Stimulated activated CD8-positive, alpha-beta memory T cell treated with anti-CD3 and anti-CD28 coated beads, Interleukin-2, amount 100 ng/mL, for 1 hour (primary cell): ENCODE measurements at places on chromosomes 16 and 17.
A peak's percentile ranks its signal among the peaks of the same experiment; 100 is the strongest.

DNA sequence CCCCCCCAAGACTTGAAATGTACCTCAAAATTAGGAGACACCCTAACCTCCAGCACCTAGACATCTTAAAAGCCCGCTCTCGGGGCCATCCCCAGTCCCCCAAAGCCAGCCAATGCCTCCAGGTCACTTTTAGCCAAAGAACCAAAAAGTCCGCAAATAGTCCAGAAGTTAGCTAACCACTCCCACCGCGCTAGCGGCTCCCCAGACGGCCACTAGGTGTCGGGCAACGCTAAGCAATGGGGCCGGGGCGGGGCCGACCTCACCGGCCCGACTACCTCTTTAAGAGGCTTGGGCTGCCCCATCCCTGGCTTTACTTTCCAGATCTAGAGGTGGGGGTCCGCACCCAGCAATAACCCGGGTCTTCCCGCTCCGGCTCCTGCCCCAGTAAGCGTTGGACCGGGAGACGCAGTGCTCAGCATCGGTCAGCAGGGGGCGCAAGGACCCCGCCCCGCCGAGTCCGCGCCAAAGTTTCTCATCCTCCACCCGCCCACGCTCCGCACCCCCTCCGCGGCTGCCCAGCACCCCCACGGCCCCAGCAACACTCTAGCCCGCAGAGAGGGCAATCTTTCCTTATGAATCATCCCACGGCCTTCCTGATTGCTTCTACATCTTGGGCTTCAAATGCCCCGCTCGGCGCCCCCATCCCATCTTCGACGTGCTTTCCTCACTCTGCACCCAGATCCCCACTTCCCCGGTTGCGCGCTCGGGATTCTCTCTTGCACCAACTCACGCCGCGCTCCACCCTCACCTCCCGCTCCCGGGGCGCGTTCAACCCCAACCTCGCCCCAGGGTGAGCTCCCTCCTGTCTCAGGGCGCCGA, 765 bp downstream of the COL1A1 start:
- DNase-seq: peak; percentile 44

DNA sequence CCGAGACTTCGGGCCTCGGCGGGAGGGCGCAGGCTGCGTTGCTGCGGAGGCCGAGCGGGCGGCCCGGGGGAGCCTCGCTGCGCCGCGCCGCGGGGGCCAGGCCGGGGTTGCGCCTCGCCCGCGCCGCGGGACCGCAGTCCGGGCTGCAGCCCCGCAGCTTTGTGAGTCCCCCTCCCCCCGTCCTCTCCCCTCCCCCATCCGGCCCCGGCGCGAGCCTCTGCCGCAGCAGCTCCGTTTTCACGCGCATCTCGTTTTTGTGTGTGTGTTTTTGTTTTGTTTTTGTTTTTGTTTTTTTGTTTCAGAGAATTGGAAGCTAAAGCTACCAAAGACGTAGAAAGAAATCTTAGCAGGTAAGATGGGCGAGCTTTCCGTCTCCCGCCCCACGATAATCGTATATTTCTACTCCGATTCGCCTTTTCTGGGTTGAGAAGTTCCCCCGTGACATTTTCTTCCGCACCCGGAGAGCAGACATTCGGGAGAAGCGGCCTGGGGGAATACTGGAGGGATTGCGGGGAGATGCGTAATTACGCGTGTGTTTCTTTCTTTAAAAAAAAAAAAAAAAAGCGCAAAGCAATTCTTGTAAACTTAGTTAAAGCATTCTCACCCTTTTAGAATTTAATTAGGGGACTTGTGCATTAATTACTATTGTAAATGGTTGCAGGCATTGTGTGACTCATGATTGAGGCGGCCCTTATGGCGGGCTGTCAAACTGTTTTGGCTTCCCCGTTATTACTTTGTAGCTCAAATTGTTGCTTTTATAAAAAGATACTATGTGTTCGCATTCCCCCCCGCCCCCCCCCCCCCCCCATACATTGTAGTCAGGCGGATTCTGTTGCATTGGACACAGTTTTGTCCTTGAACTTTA, 732 bp downstream of the TNRC6A start:
- DNase-seq: no peak

- no peak for DNase-seq
Observed at GRCh38 chr17:27466376-27466742, 10.1 kb downstream of the KSR1 start.

GRCh38 chr17:70929226-70929625, 759.9 kb downstream of the KCNJ2 start:
- DNase-seq: no peak

DNA sequence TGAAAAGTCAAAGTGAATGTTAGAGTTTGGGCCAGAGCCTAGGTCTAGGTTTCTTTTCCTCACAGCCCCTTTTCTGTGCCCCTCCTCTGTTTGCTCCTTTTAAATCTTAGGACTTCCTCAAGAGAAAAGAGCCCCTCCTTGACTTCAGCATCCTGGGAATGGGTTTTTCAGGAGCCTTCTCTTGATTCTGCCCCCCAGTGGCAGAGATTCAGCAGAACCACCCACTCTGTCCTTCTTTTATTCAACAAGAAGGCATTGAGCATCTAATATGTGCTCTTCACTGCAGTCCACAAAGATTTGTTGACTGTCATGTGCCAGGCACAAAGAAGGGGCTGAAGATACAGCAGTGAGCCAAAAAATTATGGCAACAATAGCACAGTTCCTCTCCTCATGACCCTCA, 270.8 kb upstream of the CDH5 start:
- DNase-seq: no peak

- DNase-seq: peak; percentile 78
Observed at GRCh38 chr17:18363101-18364049, at the start of gene SHMT1. Gene SHMT1 (minus strand): TSS chr17:18363550. CDS start chr17:18355981, 7,569 bp downstream.

DNA sequence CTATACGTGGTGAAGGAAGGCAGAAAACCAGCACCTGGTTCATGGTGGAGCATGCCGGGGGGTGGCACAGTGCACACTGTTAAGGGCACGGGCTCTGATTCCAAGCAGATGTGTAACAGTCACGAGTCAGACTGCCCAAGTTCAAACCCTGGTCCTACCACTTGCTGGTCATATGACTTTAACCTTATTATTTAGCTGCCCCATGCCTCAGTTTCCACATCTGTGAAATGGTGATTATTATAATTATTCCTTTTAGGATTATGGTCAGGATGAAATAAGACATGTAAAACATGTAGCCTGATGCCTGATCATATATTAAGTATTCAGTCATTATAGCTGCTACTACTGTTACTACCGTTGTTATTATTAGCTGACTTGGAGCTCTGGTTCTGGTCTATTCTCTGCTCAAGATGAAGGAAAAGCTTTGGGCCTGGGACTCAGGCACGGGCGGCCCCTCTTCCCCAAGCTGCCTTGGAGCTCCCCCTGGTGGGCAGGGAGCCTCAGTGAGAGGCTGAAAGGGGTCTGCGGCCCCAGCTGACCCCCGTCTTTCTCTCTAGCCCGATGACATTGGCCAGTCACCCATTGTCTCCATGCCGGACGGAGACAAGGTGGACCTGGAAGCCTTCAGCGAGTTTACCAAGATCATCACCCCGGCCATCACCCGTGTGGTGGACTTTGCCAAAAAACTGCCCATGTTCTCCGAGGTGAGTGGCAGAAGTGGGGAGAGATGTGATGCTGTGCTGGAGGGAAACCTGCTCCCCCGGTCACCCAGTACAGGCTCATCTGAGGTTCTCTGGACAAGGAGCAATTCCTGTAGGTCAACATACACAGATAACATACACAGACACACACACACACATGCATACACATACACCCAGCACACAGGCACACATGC, 14.0 kb downstream of the NR1D1 start:
- no peak for DNase-seq

- DNase-seq: no peak
Observed at GRCh38 chr17:57107498-57108101, 22.6 kb downstream of the AKAP1 start.

GRCh38 chr17:66843627-66844026, 8.7 kb downstream of the CACNG5 start:
- no peak for DNase-seq

- no peak for DNase-seq
Observed at GRCh38 chr17:74601944-74602572, 10.0 kb upstream of the CD300LD start.

DNA sequence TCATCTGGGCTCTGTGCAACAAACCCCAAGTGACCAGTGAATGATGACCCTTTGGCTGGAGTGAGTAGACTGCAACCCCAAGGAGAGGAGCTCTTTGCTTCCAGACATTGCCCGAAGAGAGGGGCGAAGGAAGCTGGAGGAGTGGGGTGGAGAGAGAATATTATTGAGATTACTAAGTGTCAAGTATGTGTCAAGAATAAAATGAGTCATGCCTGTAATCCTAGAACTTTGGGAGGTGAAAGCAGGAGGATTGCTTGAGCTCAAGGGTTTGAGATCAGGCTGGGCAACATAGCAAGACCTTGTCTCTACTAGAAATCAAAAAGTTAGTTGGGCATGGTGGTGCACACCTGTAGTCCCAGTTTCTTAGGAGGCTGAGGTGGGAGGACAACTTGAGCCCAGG, 142.0 kb upstream of the CCL2 start:
- DNase-seq: no peak

- no peak for DNase-seq
Observed at GRCh38 chr16:47861999-47862398, 293.8 kb downstream of the ABCC12 start.

DNA sequence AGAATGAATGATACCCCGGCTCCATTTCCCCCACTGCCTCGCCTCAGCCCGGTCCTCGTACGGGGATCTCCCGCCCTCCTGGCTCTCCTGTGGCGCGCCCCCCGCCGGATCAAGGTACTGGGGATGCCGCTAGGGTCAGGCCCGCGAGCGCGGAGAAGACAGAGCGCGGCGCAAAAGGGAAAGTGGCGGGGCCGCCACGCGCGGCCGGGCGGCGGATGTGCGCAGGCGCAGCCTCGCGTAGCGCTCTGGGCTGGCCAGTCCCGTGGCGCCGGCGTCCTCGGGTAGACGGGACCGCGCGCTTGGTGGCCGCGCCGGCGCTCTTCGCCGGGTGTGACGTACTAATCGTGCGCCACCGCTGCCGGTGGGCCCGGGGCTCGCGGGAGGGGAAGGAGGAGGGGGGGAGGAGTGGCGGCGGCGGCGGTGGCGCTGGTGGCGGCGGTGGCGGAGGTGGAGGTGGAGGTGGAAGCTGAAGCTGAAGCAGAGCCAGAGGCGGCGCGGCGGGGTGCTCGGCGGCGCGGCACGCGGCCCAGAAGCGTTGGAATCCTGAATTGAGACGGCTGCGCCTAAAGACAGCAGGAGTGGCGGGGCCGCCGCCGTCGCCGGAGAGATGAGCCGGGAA, at the start of gene SENP3:
Gene SENP3 (plus strand): TSS at position 331 of the 619 bp plus-strand sequence. CDS start 1,158 bp downstream, outside the sequence.
- peak; percentile 79 for DNase-seq

DNA sequence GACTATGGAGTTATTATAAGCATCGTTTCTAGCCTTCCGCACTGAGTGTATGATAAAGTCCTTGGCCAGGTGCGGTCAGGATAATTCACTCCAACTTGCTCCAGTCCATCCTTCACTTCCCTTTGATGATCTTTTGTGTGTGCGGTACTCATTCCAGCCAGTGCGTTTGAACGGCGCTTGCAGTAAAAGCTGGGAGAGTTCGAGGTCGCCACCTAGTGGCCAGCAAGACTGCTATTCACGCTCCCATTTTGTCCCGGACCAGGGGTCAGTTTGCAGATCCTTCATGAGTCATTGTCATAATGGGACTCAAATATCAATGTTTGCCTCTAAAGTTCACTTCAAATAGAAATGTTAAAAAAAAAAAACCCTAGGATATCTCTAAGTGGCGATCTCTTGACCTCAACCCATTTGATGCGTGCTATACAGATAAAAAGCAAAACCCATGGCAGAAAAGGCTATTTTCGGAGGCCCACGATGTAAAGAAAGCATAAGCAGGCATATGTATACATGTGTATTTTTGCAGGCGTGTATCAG, 417.1 kb downstream of the TMEM114 start:
- no peak for DNase-seq

GRCh38 chr17:46001390-46002310, 2.6 kb downstream of the STH start:
- no peak for DNase-seq

- DNase-seq: no peak
Observed at GRCh38 chr16:85479972-85480726, 133.0 kb upstream of the GSE1 start.

GRCh38 chr16:74501484-74502478, 80.5 kb upstream of the CLEC18B start:
- no peak for DNase-seq

DNA sequence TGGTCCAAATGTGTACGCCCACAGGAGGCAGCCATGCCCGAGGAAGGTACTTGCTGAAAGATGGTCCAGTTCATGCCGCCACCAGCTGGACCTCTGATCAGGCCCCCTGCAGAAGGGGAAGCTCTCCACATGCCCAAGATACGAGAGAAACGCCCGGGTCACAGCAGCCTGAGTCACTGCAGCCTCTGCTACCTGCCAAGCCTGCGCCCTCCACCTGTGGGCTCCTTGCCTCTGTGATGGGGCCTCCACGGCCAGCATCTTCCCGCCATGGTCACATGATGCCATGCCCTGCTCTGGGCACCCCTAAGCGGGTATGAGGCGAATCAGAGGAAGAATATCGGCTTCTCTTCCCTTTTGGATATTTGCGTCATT, 13.7 kb upstream of the KREMEN2 start:
- DNase-seq: no peak

DNA sequence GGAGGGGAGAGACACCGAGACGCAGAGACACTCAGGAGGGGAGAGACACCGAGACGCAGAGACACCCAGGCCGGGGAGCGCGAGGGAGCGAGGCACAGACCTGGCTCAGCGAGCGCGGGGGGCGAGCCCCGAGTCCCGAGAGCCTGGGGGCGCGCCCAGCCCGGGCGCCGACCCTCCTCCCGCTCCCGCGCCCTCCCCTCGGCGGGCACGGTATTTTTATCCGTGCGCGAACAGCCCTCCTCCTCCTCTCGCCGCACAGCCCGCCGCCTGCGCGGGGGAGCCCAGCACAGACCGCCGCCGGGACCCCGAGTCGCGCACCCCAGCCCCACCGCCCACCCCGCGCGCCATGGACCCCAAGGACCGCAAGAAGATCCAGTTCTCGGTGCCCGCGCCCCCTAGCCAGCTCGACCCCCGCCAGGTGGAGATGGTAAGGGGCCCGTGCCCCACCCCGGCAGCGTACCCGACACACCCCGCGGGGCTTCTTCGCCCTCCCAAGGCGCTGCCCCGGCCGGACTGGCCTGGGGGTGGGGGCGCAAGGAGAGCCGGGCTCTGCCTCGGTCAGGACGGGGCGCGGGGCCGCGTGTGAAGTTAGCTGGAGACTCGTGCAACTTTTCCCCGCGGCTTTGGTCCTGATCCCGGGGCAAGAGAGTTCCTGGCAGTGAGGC, 427 bp downstream of the PPP1R1B start:
- no peak for DNase-seq

- no peak for DNase-seq
Observed at GRCh38 chr17:29591146-29591736, 1.7 kb upstream of the ANKRD13B start.

GRCh38 chr17:64741038-64741641, 79.0 kb upstream of the SMURF2 start:
- no peak for DNase-seq

DNA sequence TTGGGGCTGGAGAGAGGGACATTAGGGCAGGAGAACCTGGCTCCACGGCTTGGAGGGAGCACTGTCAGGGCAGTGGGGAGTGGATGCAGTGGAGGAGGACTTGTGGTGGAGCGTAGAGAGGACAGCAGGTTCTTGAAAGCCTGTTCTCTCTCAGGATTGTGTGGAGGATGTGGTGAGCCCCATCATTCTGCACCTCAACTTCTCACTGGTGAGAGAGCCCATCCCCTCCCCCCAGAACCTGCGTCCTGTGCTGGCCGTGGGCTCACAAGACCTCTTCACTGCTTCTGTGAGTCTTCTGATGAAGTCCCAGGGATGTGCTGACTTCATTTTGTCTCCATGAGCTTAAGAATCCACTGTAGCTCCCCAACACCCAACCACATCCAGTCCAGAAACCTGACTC, 13.5 kb downstream of the COX6A2 start:
- DNase-seq: no peak
